ENCODE measurements at places on chromosomes 3 and 15.

DNA sequence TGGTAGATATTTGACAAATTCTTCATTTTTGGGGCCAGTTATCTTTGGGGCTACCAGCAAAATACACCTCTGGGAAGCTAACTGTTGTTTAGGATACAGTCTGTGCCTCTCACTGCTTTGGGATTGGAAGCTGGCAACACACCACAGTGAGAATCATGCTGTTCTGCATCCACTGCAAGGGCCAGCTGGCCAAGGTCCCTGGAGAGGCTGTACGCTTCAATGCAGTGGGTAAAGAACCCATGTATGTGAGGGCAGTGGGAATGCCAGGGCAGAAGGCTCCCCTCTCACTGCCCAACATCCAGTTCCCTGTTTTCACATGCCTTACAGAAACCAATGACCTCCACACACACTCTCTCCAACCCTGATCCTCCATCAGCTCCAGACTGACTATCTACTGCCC is 20.1 kb downstream of the ZDHHC3 start:
- DNase-seq, result no peak

DNA sequence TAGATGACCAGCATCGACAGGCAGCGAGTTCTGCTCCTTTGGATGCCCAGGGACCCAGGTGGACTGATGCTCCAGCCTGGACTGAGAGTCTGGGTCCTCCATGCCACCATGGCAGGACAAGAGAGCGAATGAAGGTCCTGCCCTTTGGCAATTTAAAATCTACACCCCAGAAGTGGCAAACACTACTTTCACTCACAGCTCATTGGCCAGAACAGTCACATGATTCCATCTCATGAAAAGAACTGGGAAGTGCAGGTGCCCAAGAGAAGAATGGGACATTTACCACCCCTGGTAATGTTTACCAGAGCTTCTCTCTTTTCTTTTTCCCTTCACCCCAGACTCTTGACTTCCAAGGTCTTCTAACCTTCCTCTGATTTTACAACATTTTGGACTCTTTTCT is 87.8 kb upstream of the SLCO3A1 start:
- DNase-seq, result no peak

DNA sequence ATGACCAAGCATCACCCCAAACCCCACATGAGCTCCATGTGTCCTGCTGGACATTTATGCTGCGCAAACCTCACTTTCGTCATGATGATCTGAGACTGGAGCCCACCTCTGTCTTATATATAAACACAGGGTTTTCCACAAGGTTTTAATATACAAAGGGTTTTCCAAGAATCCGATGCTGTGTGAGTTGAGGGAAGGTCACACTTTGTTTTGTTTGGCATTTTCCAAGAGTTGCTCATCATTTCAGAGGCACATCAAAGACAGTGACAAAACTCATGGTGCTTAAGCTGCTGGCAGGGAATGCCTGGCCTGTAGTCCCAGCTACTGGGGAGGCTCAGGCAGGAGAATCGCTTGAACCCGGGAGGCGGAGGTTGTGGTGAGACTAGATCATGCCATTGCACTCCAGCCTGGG is 20.0 kb downstream of the EFCC1 start:
- DNase-seq, result no peak

DNA sequence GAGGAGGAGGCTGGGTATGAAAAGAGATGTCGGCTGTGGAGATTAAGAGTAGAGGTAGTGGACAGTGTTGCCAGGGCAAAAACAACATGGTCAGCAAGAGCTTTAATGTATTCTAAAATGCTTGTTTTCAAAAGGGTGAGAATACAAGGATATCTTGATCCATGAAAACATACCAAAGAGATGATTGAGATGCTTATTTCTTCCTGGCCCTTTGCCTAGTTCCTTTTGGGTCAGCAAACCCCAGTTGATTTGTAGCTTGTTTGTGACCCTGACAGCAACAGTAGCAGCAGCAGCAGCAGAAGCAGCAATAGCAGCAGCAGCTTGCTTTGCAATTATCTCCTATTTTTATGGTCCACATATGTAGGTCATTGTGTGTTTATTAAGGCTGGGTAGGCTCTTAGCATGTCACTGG is 337.3 kb downstream of the LPP start:
- peak; percentile 38 for DNase-seq

- DNase-seq, result no peak
These were observed 21.6 kb upstream of the ACTL6A start for GRCh38 chr3:179541094-179541493.

DNA sequence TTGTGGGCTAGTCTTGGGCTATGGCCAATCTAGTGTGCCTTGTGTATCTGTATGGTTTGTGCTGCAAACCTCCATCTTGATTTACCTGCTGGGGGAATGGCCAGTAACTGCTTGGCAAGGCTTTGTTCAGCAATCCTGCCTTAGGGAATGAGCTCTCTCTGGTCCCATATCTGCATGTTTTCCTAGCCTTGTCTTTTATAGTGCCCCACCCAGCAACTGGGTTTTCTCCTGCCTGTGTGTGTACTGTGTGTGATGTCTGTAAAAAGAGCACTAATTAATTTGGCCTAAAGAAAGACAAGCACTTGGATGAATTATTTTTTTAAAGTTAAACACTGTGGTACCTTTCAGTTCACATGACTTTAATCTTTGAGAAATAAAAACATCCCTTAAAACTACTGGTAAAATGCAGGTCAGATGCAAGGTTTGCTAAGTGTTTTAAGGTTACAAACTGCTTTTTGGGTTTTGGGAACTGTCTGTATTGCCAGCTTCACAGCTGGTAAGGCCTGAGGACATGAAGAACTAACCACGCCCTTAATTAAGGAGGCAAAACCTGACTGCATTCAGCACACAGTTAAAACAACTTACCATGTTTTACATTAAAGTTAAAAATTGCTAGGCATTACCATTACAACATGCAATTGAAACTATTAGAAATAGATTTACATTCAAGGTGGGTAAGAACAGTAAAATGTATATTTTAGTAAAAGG is 1169.2 kb downstream of the OTOL1 start:
- DNase-seq, result no peak

DNA sequence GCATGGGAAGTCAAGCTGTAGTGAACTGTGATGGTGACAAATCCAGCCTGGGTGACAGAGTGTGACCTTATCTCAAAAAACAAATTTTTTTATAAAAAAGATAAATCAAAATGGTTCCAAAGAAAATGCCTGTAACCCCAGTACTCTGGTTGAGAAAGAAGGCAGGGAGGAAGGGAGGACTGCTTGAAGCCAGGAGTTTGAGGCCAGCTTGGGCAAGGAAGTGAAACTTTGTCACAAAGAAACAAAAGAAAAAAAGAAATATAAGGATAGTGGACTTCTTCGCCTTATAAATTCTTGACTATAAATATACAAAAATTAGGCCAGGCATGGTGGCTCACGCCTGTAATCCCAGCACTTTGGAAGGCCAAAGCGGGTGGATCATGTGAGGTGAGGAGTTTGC is 34.1 kb downstream of the SMARCC1 start:
- DNase-seq, result no peak

- DNase-seq, result no peak
These were observed 75.9 kb downstream of the STRIT1 start for GRCh38 chr3:155217591-155217990.

DNA sequence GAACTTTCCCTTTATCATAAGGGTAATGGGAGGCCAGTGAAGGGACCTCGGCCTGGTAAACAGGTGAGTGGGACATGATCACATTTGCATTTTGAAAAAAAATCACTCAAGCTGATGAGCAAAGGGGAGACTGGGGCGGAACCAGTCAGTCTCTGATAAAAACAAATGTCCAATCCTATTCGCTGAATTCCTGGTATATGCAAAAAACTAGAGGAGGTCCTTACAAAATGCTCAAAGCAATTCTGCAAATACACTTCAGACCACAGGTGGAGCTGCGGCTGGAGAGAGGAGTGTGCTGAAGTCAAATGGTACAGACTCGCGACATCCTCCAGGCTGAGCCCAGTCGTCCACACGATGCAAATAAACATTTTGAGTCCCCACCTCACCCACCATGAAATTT is 166.7 kb downstream of the FOXP1 start:
- DNase-seq, result no peak

DNA sequence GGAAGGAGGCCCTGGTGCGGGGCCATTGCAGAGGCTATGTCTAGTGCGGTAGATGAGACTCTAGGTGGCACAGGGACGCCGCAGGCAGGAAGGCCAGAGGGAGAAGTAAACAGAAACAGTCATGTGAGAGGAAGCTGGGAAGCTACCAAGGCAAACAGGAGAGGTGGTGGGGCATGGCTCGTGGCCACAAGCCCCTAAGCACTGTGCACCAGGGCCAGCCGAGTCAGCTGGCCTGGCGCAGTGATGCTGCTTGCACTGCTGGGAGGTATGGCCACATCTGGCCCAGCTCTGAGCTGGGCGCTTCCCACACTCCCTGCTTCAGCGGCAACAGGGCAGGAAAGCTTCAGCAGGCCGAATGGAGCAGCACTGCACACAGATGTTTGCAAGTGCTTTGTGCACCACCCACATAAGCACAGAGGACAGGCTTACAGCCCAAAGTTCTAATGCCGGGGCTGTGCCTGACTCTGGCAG is 76.6 kb downstream of the SRGAP3 start:
- no peak for DNase-seq

GRCh38 chr3:137191133-137191923 is 233.5 kb downstream of the IL20RB start:
- DNase-seq, result no peak

GRCh38 chr3:31687020-31687802 is 154.5 kb downstream of the STT3B start:
- DNase-seq, result no peak

DNA sequence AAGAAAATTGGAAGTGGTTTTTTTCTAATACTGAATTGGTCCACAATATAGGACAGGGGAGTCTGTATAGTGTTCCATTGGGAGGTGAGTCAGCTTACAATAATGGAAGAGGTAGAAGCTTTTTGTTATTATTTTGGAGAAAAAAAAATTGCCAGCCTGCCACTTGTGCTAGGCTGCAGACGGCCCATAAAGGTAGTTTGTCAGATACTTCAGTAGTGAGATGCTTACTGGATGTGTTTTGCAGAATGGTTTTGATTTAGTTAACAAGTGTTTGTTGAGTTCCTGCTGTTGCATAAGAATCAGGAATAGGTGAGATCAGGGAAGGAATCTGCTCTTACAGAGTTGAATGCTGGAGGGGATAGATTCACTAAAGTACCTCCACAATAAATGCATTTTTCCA is 1.0 kb downstream of the DTWD1 start:
- no peak for DNase-seq

- no peak for DNase-seq
These were observed 16.8 kb downstream of the TMC3 start for GRCh38 chr15:81357180-81357686.

GRCh38 chr15:87623832-87624231 is 632.7 kb downstream of the NTRK3 start:
- DNase-seq, result no peak

DNA sequence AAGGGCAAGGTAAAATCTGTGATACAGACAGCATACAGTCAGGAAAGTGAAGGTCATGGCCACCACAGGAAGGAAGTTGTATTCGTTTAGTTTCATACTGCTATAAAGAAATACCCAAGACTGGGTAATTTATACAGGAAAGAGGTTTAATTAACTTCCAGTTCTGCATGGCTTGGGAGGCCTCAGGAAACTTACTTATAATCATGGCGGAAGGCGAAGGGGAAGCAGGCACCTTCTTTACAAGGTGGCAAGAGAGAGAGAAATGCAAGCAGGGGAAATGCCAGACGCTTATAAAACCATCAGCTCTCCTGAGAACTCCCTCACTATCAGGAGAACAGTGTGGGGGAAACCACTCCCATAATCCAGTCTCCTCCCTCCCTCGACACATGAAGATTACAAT is 353.7 kb upstream of the SEMA6D start:
- no peak for DNase-seq

DNA sequence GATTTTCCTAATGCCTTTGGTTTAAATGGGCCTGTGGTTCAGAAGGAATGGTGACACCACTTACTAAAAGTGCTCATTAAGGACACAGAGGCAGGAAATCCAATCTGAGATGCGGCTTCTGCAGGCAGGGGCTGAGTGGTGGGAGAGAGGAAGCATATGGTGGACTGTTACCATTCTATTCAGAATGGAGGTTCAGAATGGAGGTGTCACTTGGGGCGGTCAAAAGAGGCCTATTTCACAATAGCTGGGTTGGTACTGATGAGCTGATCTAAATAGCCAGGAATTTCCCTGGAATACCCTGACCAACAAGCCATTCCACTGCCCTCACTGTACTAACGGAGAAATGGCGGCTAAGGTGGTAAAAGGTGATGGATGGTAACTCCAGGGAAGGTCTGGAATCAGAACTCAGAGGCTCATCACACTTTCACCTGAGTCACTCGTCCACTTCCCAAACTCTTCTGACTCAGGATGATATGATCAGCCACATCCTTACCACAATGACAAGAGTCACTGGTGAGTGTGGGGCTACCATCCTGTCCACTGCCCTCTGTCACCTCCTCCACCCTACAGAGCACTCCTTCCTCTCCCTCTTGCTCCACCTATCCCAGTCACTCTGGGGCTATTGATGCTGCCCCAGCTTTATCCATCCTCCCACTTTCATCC is 15.7 kb downstream of the RFT1 start:
- no peak for DNase-seq

- DNase-seq, result no peak
These were observed 169.5 kb downstream of the CADPS start for GRCh38 chr3:62705721-62706120.

DNA sequence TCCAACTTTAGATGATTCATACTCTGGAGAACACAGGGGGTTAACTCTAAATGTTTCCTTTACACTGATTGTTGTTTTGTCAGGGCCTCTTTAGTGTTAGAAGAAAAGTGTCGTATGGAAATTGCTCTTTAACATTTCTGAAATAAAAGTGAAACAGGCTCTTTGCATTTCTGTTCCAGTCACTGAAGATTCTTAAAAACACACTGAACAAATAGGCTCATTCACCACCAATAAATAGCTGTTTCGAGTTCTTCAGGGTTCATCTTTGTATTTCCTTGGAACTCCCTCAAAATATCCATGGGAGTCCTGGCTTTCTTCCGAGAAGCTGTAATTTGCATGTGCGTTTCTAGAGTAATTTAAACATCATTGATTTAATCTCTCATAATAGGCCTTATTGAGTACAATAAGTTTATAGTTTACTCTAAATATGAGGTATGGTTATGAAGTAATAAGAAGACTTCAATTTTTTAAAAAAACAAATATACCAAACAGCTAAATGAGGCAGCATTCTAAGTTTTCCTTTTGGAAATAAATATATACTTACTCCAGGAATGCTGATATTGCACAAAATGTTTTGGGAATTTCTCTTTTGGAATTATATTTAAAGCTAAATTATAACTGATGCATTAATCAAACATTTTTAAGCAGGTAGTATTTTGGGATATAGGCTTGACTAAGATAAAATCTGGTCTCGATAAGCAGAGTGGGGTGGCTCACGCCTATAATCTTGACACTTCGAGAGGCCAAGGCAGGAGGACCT is 327.4 kb downstream of the EPHA3 start:
- DNase-seq, result no peak

Data from adrenal gland (tissue), 19 donors.